ENCODE measurements at places on chromosomes 6 and 20. TPM values are rescaled to one million over a fixed set of nuclear protein-coding genes. Genes with fewer than 3 reads are reported as not detected.

DNA sequence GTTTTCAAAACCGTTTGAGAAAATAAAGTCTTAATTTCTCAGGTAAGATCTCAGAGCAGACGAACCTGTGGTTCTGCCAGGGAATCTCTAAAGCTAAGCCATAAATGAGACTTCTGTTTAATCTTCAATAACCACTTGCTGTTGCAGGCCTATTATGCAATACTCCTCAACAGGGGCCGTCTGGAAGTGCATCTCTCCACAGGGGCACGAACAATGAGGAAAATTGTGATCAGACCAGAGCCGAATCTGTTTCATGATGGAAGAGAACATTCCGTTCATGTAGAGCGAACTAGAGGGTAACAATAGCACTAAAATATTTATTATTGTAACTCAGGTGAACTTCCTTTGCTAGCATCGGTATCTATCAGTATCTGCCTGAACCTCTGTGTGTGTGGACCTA, 223.7 kb downstream of the ARHGAP18 start:
- DNase-seq = no peak

GRCh38 chr6:15264902-15265761, 19.3 kb downstream of the JARID2 start:
- no peak for DNase-seq

GRCh38 chr20:14829906-14830305, 492.5 kb upstream of the FLRT3 start:
- no peak for DNase-seq

GRCh38 chr20:61454053-61454452, 202.0 kb downstream of the CDH4 start:
- DNase-seq = no peak

GRCh38 chr6:104473021-104473429, 386.7 kb downstream of the HACE1 start:
- no peak for DNase-seq

GRCh38 chr20:4073852-4074741, 58.7 kb upstream of the RNF24 start:
- DNase-seq = no peak

- no peak for DNase-seq
These were observed 160.7 kb downstream of the DLL1 start for GRCh38 chr6:170130201-170130621.

DNA sequence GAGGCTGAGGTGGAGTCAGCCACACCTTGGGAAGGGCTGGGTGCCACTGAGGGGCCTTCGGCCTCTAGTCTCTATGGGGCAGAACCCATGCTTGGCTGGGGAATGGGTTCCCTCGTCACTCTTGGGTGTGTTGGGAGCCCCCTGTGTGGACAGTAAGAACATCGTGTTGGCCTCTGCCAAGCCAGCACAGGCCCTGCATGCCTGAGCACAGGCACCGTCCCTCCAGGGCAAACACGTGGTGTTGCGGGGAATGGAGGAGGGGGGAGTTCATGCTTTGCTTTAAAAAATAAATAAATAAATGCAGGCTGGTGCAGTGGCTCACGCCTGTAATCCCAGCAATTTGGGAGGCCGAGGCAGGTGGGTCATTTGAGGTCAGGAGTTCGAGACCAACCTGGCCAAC, 63.0 kb downstream of the EZR start:
- DNase-seq = no peak

DNA sequence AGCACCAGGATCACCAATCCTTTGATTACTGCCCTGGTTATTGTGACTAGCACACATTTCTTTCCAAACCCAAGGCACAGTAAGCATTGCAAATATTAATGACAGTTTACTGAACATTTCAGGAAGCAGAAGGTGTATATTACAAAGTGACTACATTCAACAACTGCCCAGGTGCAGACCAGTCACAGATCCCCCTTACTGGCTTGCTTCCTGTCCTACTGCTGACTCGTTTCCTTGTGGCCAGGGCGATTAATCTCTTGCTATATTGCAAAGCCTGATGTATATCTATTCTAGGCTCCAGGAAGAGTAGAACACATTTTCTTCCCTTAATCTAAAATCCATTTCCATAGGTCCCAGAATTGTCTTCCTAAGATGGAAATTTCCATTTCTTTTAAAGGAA, 77.2 kb upstream of the EPHA7 start:
- DNase-seq = no peak

DNA sequence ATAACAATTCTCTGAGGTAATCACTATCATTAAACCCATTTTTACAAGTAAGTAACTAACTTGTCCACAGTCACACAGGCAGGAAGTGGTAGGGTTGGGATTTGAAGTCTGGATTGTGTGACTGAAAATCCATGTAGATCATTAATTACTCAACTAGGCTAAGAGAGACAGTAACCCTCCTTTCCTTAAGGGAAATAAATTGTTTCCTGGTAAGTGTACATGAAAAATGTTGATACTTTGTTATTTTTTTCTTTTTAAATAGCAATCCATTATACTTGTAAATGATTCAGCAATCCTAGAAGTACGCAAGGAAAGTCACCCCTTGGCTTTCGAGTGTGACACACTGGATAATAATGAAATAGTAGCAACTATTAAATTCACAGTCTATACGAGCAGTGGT, 11.6 kb downstream of the SPACA1 start:
- no peak for DNase-seq

GRCh38 chr6:22333802-22334201, 37.0 kb upstream of the PRL start:
- DNase-seq = no peak

The PRICKLE4 gene
- total RNA-seq = not detected

The HTR1E gene
- not detected for total RNA-seq

DNA sequence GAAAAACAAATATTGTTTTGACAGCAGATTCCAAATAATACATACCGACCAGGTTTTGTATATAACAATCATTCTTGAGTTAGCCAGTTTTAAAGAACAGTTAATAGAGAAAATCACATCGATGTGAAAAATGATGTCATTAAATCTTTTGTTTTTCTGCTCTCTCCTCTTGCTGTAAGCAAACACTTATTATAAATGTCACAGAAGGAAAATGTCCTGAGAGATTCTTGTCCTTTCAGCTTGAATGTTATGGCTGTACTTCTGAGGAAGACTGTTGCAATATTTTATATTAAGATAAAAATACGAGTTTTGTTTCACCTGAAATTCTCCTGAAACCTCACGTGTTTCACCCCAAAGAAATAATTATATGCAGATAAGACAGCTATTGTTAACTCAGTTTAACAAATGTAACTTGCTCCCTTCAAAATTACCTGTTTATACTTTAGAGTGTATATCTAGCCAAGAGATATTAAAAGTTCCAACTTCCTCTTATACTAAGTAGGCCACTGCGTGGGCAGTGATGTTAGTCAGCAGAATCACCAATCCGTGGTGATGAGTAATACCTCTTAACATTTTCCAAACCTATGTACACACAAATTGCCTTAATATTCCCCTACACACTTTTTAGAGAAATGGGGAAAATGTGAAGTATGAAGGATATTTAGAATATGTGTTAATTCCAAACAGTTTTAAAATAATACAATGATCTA, 1111.4 kb upstream of the CITED2 start:
- peak; percentile 37 for DNase-seq

GRCh38 chr6:55034752-55035151, 139.6 kb upstream of the HCRTR2 start:
- no peak for DNase-seq

DNA sequence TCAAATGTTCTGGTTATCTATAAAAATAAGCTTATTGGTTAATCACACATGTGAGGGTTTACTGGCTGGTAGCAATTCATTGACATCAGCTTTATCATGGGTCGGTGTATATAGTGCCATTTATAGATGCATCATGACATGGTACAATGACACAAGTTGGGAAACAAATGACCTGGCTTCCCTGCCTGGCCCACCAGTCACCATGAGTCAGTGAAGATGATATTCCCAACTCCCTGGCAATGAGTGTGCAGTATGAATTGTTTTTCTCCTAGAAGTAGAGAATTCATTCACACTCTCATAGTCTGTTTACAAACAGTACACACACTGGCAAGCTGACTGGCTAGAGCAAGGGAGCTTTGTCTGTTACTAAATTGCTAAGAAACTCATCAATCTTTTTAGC, 37.2 kb upstream of the CALHM6 start:
- DNase-seq = no peak

- DNase-seq = no peak
These were observed 17.4 kb downstream of the UBE2V1 start for GRCh38 chr20:50095476-50096078.

- peak; percentile 80 for DNase-seq
These were observed at the start of gene C6orf62 for GRCh38 chr6:24719125-24719971. C6orf62 (minus strand) TSS chr6:24719154; CDS start chr6:24718668, 486 bp downstream.

The OR2H1 gene
- total RNA-seq = not detected

DNA sequence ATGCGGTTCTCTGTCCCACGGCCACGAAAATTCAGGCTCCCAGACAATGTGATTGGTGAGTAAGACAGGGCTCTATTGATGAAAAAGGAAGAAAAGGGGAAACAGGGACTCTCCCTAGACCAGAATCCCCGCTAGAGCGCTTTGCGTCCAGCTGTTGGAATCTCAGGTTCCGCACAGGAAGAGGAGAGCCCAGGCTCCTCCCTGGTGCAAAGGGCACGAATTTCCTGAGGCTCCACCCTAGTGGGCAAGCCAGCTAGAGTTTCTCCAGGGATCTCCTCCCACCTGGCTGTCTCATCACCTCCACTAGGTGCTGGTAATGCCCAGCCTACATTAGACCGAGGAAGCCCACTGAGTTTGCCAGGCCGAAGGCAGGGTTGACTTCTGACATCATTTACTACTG, 135.9 kb upstream of the SOX4 start:
- DNase-seq = no peak

DNA sequence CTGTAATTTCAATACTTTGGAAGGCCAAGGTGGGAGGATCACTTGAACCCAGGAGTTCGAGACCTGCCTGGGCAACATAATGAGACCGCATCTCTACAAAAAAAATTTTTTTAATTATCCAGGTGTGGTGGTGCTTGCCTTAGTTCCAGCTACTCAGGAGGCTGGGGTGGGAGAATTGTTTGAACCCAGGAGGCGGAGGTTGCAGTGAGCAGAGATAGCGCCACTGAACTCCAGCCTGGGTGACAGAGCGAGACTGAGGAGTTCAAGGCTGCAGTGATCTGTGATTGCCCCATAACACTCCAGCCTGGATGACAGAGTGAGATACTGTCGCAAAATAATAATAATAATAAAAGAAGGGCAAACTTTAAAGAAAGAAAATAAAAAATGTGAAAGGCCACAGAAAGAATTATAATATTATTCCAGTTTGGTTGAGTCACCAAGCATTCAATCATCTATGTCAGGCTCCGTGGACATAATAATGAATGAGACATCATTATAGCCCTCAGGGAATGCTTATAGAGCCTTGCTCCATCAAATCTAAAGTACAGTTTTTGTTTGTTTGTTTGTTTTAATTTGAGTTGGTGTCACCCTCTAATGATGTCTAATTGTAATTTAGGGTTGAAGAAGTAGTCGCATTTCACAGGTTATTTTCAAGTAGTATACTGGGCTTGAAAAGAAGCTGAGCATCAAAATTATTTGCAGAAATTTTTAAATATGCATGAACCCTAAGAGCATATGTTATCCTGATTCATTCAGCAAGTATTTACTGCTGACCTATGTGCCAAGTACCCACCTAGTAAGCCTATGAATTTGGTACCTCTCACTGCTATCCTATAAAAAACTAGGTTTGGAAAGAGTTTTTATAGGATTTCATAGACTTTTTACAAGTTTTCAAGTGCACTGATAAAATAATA, 15.1 kb downstream of the GLYATL3 start:
- DNase-seq = no peak

- no peak for DNase-seq
These were observed 106.2 kb downstream of the DTD1 start for GRCh38 chr20:18694071-18694470.

GRCh38 chr6:29516108-29516507, 28.4 kb upstream of the MAS1L start:
- DNase-seq = peak; percentile 61

The HLA-DMB gene
- 1.9 TPM for total RNA-seq

GRCh38 chr6:157298216-157298724, 25.0 kb downstream of the TMEM242 start:
- DNase-seq = no peak

The SLC52A3 gene
- total RNA-seq = not detected

The MYBL2 gene
- 113 TPM for total RNA-seq

GRCh38 chr6:57108691-57109090, 18.7 kb downstream of the ZNF451 start:
- DNase-seq = no peak

The C20orf202 gene
- total RNA-seq = not detected

Data from activated CD4-positive, alpha-beta T cell treated with anti-CD3 and anti-CD28 coated beads for 36 hours (primary cell).